ENCODE measurements at places on chromosomes 3 and 15.

GRCh38 chr3:37973246-37974054 is 17.1 kb upstream of the VILL start:
- DNase-seq: no peak

- no peak for DNase-seq
Observed at GRCh38 chr3:171790898-171791691, 19.2 kb downstream of the PLD1 start.

- no peak for DNase-seq
Observed at GRCh38 chr15:81087066-81087465, 47.0 kb upstream of the CFAP161 start.

DNA sequence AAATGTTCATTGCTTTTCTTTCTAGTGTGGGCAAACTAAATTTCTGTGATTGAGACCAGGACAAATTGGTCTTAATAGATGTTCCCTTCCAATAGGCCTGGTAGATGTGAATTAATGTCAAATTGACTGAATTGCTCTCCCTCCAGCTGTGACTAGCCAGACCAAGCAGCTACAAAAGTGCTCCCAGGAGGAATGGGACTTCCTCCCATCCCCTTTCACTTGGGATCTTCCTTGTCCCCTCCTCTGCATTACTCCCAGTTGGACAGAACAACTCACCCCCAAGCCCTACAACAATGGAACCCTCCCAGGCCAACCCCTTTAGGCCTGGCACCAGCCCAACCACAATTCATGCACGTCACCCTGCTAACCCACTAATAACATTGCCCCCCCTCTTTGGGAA is 19.6 kb upstream of the ZKSCAN7 start:
- DNase-seq: no peak

GRCh38 chr15:78450285-78450858 is 12.4 kb downstream of the IREB2 start:
- no peak for DNase-seq

DNA sequence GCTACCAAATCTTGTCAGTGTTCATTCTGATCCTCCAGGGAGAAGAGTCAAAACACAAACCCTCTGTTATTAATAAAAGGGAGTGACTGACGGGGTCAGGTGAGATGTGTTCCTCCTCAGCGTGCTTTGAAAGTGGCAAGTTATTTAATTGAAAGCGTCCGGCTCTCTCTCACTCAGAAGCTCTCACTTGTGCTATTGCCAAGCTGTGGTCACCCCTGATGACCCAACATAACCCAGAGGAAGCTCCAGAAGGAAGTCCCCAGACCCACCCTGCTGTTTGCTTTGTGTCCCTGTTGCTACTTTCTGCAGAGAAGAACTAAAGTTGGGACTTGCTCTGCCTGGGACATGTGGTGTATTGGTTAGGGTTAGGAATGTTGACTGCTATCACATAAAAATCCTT is 235.6 kb downstream of the EDEM1 start:
- no peak for DNase-seq

DNA sequence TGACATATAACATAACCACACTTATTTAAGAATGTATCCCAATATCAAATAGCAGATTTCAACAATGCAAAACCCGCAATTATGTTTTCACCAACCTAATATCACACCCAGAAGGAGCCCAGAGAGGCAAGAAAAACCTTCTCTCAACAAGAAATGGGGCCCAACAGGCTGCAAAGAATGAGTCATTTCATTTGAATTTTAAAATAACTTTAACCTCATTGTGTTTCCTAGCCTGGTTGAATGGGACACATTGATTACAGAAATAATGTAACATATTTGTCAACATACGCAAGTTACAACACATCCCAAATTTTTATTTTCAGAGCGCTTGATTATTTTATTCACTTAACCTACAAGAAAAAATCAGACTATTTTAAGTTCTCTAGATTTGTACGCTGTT is 365.1 kb upstream of the SLCO3A1 start:
- no peak for DNase-seq

GRCh38 chr3:49908373-49909199 is 4.9 kb upstream of the MST1R start:
- no peak for DNase-seq

- DNase-seq: no peak
Observed at GRCh38 chr15:47929138-47929803, 191.5 kb upstream of the SLC24A5 start.

GRCh38 chr15:32643907-32644445 is 2.5 kb downstream of the SCG5 start:
- no peak for DNase-seq

- DNase-seq: no peak
Observed at GRCh38 chr15:58066042-58066867, 744 bp upstream of the ALDH1A2 start.

DNA sequence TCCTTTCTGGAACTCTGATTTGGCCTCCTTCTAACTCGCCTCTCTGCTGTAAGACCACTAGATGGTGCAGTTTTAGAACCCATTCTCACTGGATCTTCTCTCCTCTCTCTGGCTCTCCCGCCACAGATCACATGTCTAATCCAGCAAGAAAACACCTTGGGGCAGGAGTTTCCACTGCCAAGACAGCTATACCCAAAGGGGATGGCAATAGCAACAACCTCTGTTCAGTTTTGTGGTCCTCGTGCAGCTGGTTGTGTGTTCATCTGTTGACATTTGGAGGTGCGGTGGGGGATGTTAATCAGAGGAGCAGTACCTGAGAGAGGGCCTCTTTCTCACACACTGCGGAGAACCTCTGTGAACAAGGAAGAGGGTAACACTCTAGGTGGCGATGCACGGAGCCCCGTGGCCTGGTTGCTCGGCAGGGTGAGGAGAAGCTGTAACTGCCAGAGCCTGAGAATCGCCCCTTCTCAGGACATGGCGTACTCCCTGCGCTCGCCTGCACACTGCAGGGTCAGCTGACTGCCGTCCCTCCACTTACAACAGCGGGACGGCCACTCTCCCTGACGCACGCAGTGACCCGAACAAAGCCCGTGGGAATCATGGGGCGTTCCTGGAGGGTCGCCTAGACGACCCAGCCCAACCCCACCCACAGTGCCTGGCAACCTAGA is at the start of gene TEX55:
TSS of gene TEX55 (plus strand) at position 666 of the 668 bp plus-strand sequence. CDS start 25 bp downstream, outside the sequence.
- no peak for DNase-seq

DNA sequence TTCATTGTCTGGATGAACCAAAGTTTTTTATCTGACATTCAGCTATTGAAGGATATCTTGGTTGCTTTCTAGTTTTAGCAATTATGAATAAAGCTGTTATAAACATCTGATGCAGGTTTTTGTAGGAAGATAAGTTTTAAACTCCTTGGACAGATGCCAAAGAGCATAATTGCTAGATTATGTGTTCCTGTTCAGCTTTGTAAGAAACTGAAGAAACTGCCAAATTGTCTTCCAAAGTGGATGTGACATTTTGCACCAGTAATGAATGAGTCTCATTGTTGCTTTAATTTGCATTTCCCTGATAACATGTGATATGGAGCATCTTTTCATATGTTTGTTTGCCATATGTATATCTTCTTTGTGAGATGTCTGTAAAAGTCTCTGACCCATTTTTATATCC is 239.9 kb upstream of the TTC14 start:
- no peak for DNase-seq

GRCh38 chr3:2354702-2355101 is 256.0 kb downstream of the CNTN4 start:
- DNase-seq: no peak

DNA sequence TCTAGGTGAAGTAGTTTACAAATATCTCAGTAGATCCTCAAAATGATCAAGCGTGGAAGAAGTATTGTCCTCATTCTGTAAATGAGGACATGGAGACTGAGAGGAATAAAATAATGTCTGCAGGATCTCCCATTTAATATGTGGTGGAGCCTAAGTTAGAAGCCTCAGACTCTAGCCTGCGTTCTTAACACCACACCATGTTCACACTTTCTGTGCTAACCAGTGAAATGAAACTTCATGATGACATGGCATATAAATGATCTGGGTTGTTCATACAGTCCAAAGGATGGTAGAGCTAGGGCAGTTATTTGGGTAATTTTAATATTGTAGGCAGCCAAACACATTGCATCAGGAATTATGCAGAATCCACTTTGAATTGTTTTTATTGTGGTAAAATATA is 25.1 kb upstream of the APH1B start:
- DNase-seq: no peak

GRCh38 chr3:159796744-159797143 is 191.9 kb upstream of the IL12A start:
- DNase-seq: no peak

- DNase-seq: no peak
Observed at GRCh38 chr15:70056091-70056680, 41.5 kb downstream of the TLE3 start.

DNA sequence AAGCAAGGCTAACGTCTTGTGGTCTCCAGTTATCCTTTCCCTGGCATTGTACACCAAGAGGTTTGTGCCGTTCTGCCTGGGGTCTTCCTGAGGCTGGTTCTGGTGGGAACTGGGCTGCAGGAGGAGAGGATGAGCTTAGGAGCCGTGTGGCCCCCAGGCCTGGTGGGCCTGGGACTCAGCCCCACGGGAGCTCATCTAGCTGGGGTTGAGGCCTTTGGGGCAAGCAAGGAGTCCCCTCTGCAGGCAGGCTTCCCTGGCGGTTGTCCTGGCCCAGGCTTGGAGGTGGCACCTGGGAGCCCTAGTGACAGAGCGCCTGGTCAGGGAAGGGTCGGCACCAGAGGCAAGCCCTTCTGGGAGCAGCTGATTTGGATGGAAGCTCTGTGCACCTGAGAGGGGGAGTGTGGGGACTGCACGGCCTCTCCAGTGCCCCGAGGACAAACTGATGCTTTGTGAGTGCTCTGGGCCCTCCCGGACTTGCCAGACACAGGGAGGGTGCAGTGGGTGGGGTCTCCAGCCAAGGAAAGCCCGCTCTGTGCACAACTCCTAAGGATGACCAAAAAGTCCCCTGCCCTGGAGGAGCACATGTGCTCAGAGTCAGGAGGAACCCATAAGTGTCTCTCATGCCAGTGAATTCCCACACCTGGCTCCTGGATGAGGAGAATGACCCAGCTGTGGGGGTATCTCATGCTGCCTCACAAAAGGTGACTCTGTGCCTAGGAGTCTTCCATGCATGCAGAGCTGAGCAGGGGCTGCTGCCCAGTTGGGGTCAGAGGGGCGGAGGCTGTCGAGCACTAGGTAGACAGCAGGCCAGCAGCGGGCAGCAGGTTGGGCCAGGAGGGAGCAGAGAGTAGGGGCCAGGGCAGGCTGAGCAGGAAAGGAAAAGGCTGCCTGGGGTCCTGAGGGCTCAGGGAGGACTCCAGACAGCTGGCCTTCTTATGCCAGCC is 2.7 kb downstream of the PAK6 start:
- no peak for DNase-seq

DNA sequence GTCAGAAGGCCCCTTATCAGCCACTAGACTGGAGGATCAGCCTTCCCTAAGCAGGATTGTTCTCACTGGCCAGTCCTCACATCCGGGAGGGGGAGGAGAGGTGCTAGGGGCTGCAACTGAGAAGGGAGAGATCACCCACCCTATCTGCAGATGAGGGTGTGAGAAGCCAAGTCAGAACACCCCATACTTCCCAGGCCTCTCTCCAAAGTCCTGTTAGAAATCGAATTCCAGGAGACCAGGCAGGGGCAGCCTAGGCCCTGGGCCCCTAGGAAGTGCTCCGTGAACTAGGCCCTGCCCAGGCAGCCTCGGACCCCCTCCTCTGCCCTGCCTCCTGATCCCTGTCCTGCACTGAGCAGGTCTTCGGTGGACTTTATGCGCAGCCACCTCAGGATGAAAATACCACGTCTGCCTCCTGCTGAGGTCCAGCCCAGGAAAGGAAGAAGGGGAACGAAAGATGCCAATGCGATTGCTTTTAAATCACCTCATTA is 933 bp downstream of the DZIP1L start:
- DNase-seq: no peak

DNA sequence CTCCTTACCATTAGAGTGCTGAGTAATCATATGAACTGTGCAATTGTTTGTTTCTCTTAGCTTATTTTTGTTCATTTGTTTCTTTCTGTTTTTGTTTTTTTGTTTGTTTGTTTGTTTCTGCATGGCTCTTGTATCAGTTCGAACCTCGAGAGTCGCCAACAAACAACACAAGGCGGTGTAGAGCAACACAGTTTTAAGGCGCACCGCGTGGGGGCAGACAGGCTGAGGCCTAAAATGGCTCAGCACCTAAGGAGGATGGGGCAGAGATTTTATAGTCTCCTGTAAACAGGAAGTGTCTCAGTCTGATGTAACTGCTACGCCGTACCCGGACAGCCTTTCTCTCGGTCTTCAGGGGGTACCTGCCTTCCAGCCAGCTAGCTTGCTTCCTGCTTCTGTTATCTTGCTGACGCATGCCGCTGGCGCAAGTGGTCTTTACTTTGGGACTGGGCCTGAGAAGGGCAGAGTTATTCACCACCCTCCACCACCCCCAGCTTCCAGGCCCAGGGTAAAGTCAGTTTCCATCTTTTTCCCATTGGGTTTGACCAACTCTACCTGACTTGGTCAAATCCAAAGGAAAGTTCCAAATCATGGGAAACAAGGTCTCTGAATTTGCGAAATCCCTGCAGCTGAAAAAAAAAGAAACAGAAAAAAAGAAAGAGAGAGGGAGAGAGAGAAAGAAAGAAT is 25.8 kb upstream of the MFGE8 start:
- no peak for DNase-seq

DNA sequence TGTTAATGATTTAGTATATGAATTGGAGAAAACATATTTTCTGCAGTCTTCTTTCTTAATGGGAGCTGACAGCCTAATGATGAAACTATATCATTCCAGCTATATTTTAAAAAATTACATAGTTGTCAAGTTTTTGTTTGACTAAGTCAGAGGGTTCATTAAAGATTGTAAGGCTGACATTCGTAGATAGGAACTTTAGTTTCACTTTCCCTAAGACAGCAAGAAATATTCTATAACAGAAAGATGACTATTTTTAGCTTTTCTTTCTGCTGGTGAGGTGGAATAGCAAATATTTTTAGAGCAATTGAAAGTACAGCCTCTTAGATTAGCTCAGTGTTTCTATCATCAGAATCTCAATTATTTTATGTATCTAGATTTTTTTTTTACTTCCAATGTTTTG is 60.2 kb downstream of the PIAS1 start:
- no peak for DNase-seq

GRCh38 chr3:19147905-19148767 is at the start of gene KCNH8:
KCNH8 (plus strand) TSS chr3:19148510; CDS start chr3:19148720, 210 bp downstream.
- DNase-seq: no peak

GRCh38 chr3:128617270-128617556 is 33.4 kb downstream of the RPN1 start:
- DNase-seq: no peak

GRCh38 chr3:30598668-30599545 is 7.5 kb upstream of the TGFBR2 start:
- no peak for DNase-seq

- DNase-seq: no peak
Observed at GRCh38 chr3:89974903-89975519, 867.6 kb downstream of the EPHA3 start.
